ENCODE measurements at places on chromosomes 5 and 9.

DNA sequence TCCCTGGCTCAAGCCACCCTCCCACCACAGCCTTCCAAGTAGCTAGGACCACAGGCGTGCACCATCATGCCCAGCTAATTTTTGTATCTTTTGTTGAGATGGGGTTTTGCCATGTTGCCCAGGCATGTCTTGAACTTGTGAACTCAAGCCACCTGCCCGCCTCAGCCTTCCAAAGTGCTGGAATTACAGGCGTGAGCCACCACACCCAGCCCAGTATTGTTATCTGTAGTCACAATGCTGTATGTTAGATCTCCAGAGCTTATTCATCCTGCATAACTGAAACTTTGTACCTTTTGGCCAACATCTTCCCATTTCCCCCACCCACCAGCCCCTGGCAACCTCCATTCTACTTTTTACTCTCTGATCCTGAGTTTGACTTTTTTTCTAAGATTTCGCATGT is 37.5 kb downstream of the CREBRF start:
- DNase-seq, result no peak

GRCh38 chr5:58447226-58447625 is 12.7 kb downstream of the PLK2 start:
- DNase-seq, result no peak

DNA sequence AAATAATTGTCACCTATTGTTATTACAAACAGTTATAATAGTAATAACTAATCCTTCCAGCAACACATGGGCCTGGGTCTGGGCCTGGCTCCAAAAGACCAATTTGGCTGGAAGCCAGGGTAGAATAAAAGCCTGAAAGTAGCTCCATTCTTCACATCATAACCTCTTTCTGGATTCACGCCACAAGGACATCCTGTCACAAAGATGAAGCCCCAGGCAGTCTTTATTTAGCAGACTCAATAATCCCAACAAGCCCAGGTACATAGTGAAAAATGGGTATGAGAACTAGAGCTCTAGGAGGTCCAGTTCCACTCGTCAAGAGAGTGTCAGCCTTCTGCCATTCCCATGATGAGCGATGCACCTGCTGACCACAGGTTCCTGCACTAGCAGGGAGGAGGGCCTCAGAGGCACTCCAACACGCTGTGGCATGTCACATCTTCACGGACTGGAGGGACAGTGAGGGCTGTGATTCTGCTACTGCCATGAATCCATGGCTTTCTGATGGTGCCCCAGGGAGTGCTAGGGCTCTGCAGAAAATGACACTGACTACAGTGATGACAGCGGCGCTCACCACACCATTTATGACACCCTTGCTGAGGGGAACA is 124.9 kb downstream of the SPOCK1 start:
- no peak for DNase-seq

- DNase-seq, result no peak
Observed at GRCh38 chr9:121556580-121556979, 56.9 kb upstream of the GGTA1 start.

- DNase-seq, result no peak
Observed at GRCh38 chr9:123984802-123985201, 26.8 kb upstream of the LHX2 start.

- DNase-seq, result no peak
Observed at GRCh38 chr5:178418471-178419010, 171.7 kb downstream of the COL23A1 start.

- DNase-seq, result no peak
Observed at GRCh38 chr9:90428517-90428916, 214.1 kb downstream of the DIRAS2 start.

GRCh38 chr9:33446240-33446945 is 1.0 kb downstream of the AQP3 start:
- DNase-seq, result peak; percentile 67

- no peak for DNase-seq
Observed at GRCh38 chr9:27532046-27532445, 2.4 kb upstream of the MOB3B start.

DNA sequence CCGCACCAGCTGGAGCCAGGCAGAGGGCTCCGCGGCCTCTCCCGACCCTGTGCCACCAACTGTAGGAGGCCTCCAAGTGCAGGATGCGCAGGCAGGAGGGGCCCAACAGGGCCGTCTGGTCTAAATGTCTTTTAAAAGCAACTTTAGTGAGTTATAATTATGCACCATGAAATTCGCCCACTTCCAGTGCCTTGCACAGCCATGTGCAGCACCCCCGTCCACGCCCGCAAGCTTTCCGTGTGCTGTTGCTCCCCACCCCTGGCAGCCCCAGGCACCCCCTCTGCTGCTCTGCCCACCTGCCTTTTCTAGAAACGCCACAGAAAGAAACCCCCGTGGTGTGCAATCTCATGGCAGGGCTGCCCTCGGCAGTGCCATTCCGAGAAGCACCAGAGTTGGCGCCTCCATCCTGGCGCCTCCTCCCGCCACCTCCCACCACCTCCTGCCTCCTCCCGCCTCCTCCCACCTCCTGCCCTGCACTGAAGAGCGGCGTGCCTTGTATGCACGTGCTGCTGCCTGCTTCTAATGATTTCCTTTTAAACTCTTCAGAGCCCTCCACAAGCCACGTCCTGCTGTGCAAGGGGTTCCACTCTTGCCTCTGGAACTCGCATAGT is 7.5 kb upstream of the SLC6A18 start:
- DNase-seq, result no peak

Data from CD4-positive, alpha-beta T cell treated with Interleukin-21 for 1 hour (primary cell).